ENCODE measurements at places on chromosomes 5 and 9.

GRCh38 chr5:69004127-69004526 lies 89.7 kb upstream of the SLC30A5 start:
- no peak for DNase-seq

DNA sequence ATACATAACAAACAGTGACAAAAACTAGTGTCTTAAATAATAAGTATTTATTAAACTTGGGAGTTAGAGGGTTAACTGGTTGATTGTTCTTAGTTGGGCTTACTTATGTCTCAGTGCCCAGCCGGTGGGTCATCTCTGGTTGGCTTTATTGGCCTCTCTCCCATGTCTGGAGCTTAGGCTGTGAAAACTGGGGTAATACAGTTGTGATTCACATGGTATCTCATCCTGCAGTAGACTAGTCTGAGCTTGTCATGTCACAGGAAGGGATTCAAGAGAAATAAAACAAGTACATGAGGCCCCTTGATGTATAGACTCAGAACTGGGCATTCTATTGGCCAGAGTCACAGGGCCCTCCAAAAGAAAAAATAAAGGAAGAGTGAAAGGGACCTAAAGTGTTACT lies 466.4 kb upstream of the SMC2 start:
- no peak for DNase-seq

- DNase-seq: no peak
Measured at GRCh38 chr5:3285621-3286020, 310.0 kb upstream of the IRX1 start.

DNA sequence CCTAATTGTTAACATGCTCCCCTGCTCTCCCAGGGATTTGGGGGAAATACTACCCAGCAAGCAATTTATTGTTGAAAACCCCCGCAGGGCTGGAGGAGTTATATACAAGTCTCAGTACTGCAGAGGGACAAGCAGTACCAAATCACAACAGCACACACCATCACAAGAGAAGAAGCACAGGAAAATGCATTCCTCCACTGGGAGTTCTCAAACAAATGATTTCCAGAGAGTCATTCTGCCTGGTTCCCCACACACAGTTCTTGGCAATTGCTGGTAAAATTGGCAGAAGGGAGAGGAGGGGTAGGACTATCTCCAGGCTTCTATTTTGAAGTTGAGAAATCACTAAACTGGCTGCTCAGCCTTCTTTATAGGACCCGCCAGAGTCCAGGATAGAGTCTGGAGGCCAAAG lies 16.8 kb downstream of the SIL1 start:
- DNase-seq: no peak

DNA sequence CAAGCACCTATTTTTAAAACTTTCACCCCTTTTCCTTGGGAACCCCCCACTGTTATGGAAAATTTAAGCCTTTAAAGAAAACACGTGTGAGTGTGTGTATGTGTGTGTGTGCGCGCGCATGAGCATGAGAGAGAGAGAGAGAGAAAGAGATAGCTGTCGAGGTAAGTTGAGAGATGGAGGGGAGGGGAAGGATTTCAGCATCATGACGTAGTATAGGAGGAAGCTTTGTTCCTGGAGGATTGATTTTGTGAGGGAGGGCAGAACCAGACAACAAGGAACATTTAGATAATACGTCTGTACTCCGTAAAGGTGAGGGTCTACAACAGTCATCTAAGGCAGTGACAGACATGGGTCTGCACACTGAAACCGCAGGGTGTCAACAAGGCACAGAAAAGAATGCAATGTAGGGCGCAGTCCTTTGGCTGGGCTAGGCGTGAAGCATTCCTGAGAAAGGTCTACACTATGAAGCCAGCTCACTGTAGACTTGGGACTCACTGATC lies 227.7 kb downstream of the SMARCA2 start:
- DNase-seq: no peak

DNA sequence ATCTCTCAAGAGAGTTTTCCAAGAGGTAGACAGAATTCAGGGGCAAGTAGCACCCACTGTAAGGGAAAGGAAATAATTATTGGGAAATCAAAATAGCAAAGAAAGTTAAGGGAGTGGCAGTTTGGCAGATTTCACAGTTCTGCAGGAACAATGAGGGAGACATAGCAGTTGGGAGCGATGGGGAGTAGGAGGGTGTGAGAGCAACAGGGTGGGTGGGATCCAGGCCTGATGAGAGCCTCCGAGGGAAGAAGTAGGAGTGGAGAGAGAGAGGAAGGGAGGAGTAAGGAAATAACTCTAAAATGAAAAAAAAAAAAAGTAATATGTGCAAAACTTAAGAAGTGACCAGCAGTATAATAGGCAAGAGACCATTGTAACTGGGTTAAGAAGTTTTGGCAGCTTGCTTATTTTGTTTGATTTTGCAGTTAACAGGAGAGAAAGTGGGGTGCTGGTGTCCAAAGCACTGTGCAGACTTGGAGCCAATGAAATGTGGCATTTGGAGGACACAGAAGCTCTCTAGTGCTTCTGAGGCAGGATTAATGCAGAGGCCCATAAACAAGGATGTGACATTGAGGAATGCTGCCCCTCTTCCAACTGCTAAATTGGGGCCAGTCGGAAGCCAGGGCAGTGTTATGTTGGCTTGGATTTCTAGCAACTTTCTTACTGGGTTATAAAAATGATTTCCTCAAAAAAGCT lies 10.2 kb downstream of the TNFAIP8 start:
- no peak for DNase-seq

DNA sequence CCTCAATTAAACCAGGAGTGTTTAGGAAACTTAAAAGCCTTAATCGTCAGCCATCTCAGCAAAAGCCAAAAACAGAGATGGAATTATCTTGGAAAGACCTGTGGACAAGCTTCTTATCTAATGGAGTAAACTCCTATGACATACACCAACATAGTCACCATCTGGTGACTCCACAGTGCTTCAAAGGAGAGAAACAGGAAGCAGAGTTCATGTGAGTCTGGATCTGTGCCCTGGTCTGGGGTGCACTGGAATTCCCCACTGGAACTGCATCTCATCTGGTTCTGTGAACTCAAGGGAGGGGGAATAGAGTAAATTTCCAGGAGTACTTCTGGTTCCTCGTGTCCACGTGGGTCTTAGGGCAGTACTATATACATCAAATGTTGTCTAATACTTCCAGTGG lies 36.3 kb upstream of the KCNN2 start:
- no peak for DNase-seq

DNA sequence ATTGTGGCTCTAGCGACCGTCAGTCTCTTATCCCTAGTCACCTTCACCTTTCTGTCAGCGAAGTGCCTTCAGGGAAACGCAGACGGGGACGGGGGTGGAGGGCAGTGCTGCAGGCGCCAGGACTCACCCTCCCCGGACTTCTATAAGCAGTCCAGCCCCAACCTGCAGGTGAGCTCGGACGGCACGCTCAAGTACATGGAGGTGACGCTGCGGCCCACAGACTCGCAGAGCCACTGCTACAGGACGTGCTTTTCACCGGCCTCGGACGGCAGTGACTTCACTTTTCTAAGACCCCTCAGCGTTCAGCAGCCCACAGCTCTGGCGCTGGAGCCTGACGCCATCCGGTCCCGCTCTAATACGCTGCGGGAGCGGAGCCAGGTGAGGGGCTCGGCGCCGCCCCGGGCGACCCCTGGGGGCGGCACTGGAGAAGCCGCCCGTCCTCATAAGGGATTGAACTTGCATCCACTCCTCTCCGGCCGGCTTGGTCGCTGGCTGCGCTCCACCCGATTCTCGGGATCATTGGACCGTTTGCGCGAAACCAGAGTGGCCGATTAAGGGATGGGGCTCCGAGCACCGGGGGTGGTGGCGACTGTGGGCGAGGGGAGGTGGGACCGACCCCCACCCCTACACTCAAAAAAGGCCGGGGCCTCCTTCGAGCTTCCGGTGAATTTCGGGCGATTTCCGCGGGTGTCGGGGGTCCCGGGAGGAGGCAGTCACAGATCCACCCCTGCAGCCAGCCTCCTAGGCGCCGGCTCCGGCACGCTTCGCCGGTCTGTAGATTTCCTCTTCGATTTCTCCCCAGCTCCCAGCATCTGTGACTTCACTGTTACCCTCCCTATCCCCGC lies 2.7 kb downstream of the PCDHGC5 start:
- no peak for DNase-seq

GRCh38 chr5:39197556-39197955 lies 21.8 kb downstream of the FYB1 start:
- DNase-seq: no peak

GRCh38 chr9:18906656-18907395 lies 126.2 kb downstream of the SAXO1 start:
- DNase-seq: no peak

GRCh38 chr5:84861306-84861705 lies 476.6 kb upstream of the EDIL3 start:
- DNase-seq: no peak

DNA sequence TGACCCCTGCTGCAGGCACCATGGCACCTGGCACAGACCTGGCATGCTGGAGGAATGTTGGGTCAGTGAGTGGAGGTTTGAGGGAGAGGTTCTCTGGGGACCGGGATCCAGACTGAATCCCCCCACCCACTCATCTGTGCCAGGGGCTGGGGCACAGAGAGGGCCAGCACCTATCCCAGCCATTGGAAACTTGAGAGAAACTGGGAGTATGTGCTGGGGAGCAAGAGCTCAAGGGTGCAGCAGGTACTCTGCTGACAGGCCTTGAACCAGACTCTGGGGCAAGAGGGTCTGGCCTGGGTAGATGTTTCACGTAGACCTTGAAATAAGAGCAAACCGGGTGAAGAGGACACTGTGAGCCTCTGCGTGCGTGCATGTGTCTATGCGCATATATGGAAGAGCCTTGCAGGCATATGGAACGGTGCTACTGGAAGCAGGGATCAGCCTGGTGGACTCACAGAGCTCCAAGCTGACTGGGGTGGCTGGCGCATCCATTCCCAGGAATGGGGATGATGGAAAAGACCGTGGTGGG lies 8.8 kb downstream of the FGF18 start:
- no peak for DNase-seq

- no peak for DNase-seq
Measured at GRCh38 chr5:167296661-167297060, 994.8 kb upstream of the WWC1 start.

DNA sequence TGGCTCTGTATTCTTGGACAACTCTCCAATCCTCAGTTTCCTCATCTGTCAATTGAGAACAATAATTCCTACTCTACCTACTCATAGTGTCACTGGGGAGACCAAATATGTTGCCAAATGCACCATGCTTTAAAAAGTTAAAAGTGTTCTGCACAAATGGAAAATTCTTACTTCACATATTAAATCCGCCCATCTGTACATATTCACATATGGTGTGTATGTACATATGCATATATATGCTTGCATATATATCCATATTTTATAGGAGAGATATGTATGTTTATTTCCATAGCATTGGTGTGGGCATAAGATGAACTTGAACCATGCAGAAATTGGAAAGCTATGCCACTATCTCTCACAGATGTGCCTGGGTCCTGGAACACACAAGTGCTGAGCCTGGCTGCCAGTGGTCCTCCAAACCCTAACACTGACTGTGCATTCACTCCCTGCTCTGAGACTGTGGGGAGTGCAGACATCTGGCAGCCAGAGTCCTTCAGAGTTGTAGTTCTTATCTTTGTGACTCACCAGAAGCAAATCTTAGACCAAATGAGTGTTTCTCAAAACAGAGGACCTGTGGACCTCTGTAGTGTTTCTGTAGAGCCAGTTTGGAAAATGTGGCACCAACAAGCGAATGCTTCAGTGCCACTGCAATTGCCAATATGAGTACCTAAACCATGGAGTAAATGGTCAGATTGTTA lies 168.7 kb downstream of the GRIA1 start:
- no peak for DNase-seq

DNA sequence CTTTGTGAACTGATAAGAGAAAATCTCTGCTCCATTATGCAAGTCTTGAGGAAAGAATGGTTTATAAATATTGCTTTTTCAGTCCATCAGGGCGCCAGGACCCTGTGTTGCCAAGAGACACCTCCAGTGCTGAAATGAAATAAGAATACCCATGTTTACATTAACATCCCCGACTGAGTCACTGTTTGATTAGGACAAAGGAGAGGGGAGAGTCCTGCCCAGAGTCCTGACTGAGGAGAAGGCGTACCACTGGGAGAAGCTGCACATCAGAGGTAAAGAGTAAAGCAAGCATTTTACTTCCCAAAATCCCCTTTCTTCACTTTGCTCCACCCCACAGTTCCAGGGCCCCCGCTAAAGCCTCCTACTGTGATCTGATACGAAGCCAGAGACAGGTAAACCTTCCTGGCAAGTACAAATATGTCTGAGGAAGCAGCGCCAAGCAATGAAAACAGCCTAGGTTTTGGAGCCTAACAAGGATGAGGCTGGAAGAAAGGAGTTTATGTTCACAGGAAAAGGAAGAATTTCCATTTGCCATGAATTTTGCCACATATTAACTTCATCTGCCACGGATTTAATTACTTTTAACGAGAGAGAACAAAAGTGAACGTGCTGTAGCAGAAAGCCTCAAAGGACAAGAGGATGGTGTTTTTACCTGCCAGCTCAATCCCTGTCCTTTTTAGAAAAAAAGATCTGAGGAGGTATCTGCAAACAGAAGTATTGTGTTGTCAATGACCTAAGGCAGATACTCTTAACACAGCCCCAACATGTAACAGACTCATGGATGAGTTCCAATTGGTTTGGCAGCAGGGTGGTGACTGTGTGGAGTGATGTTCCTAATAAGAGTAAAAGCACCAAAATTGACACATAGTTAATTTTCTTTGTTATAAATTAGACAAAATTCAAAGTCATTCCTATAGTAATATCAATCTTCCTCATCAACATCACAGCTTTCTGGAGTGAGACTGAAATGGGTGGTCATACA lies 209.4 kb upstream of the TLE4 start:
- no peak for DNase-seq

- DNase-seq: no peak
Measured at GRCh38 chr5:127987354-127988145, 96.0 kb upstream of the SLC12A2 start.

GRCh38 chr5:80463269-80463668 lies 24.6 kb upstream of the FAM151B start:
- no peak for DNase-seq

DNA sequence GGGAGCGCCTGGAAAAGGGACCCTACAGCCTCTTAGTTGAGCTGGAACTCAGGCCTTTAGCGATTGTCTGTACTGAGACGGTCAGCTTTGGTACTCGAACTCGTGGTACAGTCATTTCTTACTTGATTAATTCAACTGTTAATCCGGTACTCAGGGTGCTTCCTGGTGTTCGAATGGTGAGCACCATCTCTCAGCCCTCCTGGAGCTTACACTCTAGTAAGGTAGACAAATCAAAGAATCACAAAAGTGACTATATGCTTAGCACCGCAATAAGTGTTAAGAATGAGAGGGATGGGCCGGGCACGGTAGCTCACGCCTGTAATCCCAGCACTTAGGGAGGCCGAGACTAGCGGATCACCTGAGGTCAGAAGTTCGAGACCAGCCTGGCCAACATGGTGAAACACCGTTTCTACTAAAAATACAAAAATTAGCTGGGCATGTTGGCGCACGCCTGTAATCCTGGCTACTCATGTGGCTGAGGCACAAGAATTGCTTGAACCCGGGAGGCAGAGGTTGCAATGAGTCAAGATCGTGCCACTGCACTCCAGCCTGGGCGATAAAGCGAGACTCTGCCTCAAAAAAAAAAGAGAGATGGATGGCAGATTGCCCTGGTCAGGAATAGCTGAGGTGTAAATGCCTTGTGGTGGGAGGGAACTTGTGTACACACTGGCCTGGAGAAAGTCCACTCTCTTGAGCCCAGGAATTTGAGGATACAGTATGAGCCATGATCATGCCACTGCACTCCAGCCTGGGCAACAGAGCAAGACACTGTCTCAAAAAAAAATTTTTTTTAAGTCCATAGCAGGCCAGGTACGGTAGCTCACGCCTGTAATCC lies 981 bp downstream of the TCOF1 start:
- DNase-seq: no peak

GRCh38 chr5:168947212-168947868 lies 353.6 kb downstream of the SLIT3 start:
- DNase-seq: no peak

GRCh38 chr9:88503845-88504764 lies 30.9 kb upstream of the NXNL2 start:
- no peak for DNase-seq

Data from hippocampal formation (tissue), 2 donors.